ENCODE measurements at places on chromosomes 6 and 20.
A peak's percentile ranks its signal among the peaks of the same experiment; 100 is the strongest.

DNA sequence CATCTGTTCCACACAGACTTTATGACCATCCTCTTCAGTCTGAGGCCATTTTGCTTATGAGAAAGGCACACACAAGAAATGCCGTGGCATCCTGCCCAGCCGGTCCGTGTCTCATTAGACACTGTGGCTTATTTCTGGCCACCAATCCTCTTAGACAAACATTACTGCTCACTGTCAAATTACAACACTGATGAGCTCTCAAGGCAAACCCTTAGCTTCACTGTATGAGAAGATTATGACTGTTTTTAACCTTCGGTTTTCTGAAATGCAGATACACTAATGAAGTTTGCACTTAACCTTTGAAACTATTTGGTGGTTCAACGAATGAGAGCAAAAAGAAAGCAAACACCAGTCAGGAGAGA lies 50.5 kb upstream of the DST start:
- DNase-seq = peak; percentile 89

DNA sequence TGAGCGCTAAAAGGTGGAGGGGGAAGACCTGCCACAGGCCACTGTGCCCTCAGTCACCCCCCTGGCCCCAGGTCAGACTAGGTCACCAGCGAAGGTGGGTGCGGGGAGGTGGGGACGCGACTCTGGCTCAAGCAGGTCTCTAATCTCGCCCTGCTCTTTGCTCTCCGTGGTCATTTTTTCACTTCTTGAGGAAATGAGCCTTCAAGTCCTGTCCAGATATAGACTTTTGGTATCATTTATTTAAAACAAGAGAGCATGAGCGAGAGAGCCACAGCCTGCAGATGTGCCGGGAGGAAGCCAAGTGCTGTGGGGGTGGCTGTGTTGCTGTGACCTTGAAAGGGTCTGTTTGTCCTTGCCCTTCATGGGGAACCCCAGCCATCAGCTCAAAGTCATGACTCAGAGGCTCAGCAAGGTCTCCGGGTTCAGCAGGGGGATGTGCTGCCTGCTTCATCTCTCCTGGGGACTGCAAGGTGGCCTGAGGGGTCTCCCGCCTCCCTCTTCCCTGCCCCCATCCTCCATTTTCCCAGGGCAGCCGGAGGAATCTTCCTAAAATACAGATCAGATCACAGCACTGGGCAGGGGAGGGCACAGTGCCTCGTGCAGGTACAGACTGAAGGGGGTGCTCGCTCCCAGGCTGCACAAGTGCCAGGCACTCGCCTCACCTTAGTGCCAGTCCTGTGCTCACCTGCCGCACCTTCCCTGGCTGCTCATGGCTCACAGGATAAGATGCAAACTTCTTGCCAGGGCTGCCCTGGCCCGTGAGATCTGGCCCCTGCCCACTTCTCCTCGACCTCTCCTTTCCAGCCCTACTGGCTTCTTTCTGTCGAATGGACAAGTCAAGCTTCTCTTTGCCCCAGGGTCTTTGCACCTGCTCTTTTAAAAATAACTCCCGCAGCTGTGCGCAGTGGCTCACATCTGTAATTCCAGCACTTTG lies 26.5 kb downstream of the SULF2 start:
- no peak for DNase-seq

- peak; percentile 52 for DNase-seq
Observed at GRCh38 chr6:139973669-139974344, 599.4 kb upstream of the CITED2 start.

- DNase-seq = peak; percentile 87
Observed at GRCh38 chr6:133099573-133099972, 141.6 kb upstream of the EYA4 start.

- no peak for DNase-seq
Observed at GRCh38 chr6:51528556-51528955, 558.9 kb downstream of the PKHD1 start.

DNA sequence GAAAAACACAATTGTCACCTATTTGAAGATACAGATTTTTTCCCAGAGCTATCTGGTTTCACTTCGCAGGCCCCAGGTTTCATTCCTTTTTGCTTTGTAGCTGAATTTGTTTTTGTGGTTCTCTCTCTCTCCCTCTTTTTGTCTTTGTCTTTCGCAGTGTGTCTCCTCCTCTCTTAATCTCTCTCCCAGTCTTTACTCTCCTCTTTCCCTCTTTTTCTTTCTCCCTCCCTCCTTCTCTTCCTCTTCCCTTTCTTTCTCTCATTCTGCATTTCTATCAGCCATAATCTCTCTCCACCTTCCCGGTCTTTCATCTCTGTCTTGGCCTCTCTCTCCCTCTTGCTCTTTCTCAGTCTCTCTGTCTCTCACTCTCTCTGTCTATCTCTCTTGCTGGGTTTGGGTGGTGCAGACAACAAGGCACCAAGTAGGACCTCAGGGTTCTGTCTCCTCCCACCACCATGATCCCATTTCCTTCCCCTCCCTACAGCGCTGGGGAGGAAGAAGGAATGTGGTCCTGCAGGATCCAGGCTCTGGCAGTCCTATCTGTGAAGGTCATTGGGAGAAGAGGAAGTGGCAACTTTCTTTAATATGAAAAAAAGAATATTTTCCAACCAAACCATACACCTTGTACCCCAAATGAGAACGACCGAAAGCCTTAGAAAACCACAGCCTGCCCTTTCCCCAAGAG lies 63.2 kb downstream of the BANF2 start:
- no peak for DNase-seq

DNA sequence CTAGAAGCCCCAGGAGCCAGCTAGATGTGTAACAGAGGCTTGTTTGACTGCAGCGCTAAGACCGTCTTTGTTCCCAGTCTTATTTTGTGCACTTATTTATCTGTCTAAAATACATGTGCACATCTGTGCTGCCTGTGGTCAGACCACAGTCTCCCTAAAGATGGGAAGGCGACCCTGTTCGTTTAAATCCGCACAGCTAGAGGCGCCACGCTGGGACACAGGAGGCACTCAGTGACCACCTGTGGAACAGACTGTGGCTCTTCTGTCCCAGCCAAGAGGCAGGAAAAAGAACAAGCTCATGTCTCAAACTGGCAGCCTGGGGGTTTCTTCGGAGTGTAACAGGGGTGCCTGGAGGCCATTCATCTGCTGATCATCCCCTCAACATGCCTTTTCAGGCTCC lies 66.8 kb downstream of the CPNE5 start:
- DNase-seq = no peak

DNA sequence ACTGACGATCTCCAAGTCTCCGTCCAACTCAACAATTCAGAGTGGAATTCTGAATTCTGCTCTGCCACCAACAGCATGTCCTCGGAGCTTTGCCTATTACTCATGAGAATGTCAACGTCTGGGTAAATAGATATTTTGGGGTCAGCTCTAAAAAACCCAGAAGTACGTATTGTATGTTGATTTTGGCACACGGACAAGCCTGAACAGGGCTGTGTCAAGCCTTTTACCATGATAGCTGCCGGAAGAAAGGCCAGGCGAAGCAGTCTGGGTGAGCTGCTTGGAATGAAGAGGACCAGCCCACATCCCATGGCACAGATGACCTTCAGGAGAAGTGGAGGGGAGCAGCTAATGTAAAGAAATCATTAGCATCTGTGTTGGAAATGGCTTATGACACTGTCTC lies 88.0 kb upstream of the JAG1 start:
- DNase-seq = no peak

DNA sequence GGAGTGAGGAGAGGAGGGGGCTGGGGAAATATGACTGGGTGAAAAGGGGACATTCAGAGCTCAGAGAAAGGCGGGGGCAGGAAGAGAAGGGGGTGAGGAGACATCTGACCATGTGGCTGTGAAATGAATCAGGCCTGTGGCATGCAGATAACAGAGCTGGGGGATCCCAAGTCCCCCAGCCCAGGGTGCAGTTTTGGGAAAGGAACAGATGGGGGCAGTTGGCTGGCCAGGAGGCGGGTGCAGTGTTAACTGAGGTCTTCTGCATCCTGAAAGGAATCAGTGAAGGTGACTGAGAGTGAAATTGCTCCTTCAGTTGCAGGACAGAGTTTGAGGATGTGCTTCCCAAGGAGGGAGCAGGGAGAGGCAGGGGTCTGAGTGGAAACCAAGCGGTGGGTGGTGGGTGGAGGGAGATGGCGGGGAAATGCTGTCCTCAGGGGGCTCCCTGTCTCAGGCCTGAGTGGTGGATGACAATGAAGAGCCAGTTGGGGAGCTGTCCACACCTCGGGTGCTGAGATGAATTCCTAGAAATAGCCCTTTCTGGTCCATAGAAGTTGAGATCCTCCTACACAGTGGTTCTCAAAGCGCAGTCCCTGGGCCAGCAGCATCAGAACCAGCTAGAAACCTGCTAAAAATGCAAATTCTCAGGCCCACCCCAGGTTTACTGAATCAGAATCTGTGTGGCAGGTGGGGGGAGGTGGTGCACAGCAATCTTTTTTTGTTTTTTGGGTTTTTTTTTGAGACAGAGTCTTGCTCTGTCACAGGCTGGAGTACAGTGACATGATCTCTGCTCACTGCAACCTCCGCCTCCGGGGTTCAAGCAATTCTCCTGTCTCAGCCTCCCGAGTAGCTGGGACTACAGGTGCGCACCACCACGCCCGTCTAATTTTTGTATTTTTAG lies 26.0 kb upstream of the CCDC167 start:
- DNase-seq = no peak

GRCh38 chr6:148217921-148218320 lies 124.7 kb upstream of the SASH1 start:
- no peak for DNase-seq

DNA sequence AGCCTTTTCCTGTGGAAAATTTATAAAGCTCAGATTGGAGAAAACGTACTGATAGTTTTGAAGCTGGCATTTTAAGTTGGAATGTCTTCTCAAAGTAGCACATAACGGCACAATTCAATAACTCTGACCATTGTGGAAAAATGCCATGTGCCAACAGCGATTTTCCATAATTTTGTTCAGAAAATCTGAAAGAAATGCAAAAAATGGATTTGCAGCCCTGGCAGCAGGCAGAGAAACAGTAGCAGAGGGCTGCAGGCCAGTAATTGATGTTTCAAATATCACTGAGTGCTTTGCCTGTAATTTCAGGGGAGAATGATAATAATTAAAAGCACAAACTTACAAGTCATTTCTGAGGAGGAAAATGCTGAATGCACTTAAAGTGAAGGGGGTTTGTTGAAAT lies 507.4 kb downstream of the MAFB start:
- no peak for DNase-seq

GRCh38 chr6:149897015-149897697 lies 757 bp downstream of the RAET1E start:
- peak; percentile 83 for DNase-seq

GRCh38 chr6:13012977-13013680 lies 296.6 kb downstream of the PHACTR1 start:
- no peak for DNase-seq

Data from BJ (cell line).